ENCODE measurements at places on chromosomes 2 and 18.

- DNase-seq, result no peak
Observed at GRCh38 chr2:54473851-54474250, 17.7 kb downstream of the SPTBN1 start.

DNA sequence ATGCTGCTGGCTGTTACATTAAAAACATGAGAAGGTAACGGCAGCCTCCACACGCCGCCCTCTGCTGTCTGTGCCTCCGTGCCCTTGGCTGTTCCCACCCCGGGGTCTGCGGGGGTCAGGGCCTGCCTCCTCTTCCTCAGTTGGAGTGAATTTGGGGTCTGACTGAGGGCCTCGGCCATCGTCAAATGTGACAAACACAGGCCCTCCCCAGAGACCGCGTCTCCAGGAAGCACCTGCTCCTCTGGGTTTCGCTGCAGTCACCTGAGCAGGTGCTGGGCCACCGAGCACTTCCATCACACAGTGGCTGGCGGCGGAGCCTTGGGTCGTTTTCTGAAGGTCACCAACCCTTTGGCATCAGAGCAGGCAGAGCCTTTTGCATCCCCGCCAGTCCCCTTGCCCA is 70.9 kb downstream of the NFATC1 start:
- DNase-seq, result no peak

GRCh38 chr2:135980434-135981079 is 4.9 kb downstream of the DARS1 start:
- no peak for DNase-seq

GRCh38 chr18:13471971-13472628 is 253.5 kb downstream of the LDLRAD4 start:
- no peak for DNase-seq

DNA sequence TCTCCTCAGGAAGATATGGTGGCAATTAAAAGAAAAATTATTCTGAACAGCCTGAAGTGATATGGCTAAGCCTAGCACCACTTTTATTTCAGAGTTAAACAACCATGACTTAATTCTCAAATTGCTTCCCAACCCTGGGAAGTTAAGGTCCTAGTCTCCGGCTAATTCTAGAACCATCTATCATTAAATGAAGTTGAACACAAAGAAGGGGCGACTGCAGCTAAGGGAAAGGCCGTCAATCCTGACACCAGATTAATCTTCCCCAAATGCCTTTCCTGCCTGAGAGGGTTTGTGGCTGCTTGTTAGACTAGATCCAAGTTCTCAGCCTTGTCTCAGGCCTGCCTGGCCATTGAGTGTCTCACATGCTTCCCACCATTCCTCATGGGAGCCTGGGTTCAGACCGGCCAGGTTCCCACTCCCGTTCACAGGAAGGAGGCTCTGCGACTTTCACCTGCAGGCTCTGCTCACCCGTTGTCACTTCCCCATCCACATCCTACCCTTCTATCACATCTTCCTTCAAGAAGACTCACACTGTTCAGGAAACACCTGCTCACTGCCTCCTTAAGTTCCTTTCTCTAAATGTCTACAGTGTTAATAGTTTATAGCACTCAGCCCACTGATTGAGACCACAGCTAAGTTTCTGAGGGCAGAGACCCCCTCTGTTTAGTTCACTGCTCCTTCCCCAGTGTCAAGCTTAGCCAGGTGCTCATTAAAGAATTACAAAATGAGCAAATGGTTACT is 282.9 kb upstream of the REV1 start:
- DNase-seq, result no peak

DNA sequence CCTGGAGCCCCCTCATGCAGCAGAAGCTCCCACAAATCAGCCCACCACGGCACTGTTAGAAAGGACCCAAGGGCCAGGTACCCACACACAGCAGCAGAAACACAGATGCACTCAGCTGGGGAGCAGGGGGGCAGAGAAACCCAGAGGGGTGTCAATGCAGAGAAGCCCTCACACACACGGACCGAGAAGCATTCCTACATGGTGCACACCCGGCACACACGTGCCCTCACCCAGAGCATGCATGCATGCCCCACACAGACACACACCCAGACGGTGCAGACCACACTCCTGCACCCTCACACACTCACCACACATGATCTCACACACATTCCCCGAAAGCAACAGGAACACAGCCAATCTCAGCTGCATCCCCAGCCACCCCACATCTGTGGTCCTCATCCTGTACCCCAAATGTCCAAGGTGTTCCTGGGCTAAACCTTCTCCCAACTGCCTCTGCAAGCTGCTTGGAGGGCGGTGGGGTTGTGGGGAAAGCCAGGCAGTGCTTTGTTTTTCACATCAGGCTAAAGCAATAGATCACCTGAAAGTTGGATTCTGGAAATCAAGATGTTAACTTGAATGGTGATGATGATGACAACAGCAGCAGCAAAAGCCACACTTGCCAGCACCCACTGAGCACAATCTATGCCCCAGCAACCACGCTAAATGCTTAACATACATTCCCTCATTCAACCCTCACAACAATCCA is 102.3 kb downstream of the ZFP36L2 start:
- DNase-seq, result no peak

DNA sequence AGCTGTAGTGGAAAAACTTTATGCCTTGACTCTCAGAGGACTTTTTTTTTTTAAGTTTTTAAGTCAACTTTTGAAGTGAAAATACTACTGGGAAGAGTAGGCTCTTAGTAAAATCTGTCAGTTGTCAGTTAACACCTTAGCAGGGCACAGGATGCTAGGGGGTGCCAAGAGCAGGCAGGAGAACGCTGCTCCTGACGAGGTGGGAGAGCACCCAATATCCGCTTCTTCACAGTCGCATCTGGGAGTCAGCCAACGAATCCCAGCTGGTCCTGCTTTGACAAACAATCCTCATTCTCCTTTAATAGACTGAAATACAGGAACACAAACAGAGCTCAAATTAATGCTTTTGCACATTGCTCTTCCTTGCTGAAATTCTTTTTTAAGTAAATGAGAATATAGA is 709.5 kb upstream of the ACVR2A start:
- DNase-seq, result no peak

DNA sequence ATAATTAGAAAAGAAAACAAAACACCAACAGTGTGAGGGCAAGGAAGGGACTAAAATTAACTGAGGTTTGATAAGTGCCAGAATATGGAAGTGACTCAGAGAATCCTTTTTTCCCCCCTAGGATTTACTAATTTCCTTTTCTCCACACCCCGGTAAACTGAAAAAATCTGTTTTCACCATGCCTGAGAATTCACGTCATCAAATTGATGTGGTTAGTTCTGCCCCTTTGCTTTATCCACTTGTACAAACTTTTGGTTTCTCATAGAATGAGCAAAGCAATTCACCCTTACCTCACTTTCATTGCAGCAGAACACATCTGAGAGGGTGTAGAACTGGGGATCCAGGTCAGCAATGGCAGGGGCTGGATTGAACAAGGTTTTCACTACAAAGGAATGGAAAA is 57.8 kb downstream of the RBKS start:
- DNase-seq, result no peak

DNA sequence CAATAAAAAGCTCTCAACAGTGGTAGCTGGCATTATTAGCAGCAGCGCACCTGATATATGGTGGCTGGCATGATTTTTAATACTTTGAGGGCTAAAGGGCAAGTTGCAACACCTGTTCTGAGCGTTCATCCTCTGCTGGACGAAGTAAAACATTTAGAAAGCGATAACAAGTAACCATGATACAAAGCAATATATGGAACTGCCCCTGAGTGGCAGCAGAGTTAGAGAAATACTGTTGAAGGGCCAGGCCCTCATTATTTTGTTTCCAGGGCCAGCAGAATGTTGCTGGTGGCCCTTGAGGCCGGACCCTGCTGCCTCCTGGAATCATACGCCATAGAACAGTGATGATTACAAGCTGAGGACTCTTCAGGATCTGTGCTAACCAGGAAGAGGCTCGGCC is 47.8 kb downstream of the ARHGEF4 start:
- no peak for DNase-seq

DNA sequence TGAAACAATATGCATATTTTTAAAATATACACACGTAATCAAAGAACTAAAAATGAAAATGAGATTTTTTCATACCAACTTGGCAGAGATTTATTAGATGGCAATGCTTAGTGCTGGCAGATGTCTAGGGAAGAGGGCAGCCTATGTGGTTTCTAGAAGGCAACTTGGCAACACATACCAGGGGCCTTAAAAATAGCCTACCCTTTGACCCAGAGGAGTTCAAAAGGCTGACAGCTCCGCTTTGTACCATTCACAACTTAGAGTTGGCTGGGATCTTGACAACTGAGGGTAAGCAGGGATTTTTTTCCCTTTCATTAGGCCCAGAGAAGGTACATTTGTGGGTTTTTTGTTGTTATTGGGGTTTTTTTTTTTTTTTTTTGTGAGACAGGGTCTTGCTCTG is 26.4 kb upstream of the GPR55 start:
- no peak for DNase-seq

DNA sequence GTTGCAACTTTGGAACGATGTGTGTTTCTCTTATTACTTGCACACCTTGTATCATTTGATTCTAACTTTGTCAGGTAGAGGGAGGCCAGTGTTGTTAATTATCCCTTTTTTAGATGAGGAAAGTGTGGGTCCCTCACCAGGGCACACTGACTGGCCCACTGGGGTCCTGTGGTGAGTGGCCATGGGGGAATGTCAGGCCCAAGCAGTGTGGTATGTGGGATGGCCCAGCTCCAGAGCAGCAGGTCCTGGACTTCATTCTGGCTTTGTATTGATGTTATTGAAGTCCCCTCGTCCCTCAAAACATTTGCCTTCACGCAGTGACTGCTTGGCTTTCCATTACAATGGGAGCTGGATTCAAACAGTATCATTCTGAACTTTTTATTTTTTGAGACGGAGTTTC is 11.7 kb downstream of the NCK2 start:
- DNase-seq, result no peak

DNA sequence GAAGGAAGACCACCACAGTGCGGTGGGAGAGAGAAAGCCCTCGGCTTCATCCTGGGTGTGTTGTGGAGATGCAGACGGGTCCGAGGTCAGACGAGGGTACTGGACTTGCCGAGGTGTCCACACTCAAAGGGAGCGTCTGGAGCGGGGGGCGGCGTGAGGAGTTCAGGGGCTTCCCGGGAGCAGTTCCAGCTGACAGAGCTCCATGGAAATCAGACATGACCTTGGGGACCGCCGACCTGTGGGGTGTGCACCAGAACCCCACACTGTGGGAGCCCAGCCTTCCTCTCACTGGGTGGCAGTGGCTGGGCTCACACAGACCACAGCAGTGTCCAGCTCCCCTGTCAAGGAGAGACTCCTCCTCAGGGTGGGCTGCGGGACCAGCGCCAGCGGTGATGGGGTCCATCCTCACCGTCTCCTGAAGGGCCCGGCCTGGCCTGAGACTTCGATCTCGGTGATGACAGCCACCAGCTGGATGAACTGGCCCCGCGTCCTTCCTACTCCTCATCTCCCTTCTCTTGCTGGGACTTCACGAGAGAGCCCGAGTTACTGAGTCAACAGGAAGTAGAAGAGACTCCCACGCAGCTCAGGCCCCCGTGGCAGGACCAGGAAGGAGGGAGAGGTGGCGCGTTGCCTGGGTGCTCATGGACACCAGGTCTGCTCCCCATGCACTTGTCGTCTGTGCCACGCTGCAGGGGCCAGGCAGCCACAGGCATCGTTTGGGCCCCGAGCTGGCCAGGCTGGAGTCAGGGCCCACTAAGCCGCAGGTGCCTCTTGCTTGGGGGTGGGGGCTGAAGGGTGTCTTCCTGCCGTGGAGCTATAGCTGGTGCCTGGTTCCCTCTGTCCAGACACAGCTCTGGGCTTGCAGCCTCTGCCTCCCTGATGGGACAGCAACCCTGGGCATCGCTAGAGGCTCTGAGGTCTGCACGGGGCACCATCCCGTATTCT is 101.9 kb upstream of the CTDP1 start:
- DNase-seq, result no peak

- DNase-seq, result no peak
Observed at GRCh38 chr18:41875094-41875780, 79.8 kb upstream of the PIK3C3 start.

GRCh38 chr2:102144128-102144527 is 1.6 kb downstream of the IL1R1 start:
- DNase-seq, result no peak

DNA sequence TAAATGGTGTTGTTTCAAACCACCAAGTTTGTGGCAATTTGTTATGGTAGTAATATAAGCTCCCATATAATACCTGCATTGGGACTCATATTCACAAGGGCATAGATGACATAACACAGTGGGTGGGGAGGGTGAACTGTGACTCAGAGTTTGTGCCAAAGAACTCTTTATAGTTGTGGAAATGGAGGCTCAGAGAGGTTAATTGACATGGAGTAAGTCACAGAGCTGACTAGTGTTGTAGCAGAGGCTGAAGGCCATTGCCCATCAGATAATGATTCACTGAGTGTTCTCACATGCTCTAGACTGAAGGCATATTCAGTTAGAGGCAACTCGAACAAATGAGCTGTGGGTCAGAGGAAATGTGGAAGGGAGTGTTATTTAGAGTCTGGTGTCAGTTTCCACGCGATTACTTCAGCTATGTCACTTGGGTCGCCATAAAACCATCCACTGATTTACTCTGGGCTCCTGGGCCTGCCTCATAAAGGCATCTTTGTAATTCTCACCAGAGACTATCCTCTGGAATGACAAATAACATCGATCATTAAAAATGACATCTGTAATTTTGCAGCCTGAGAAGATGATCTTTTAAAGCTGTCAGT is 264.7 kb downstream of the CCDC85A start:
- DNase-seq, result no peak

DNA sequence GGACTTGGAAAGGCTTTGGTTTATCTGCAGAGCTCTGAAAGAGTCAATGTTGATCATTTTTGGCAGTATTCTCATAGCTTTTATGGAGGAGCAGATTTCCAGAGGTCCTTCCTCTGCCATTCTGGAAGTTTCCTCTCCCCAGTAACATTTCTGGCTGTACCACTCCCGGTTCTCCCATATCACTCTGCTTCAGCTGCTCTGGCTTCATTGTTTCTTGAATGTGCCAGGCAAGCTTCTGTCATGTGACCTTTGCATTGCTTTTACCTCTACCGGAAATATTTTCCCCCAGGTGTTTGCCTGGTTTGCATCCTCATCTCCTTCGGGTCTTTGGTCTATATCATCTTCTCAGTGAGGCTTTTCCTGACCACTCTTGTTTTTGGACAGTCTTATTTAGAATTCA is 12.4 kb downstream of the PCYOX1 start:
- DNase-seq, result no peak

DNA sequence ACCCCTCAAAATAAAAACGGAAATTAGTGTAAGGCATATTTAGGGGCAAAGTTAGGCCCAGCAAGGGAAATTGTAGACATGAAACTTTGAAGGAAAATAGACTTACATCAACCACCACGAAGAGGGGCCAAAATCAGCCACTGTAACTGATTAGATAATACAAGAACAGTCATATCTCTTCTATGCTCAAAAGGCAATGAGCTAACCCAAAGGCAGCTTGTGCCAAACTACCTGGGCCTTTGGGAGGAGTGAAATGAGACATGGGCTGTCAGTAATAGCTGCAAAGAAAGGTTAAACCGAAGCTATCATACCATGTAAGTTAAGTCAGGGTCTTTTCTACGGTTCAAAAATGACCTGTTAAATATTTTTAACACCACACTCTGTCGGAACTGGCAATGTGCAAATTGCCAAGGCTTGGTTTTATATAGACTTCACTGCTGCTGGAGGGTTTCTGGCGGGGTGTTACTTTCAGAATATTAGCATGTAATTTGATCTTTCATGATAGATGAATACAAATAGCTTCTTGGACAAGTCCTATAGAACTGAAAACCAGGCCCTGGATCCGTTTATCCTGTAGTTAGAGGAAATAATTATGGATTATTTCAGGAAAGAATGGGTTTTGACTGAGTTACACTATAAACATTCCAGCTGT is 69.6 kb downstream of the ACVR1 start:
- DNase-seq, result no peak

- no peak for DNase-seq
Observed at GRCh38 chr2:161177969-161178368, 17.7 kb downstream of the TANK start.

All from HCT116 (cell line).